ENCODE measurements at places on chromosomes 7 and 10.

- DNase-seq = no peak
These were observed 760.7 kb downstream of the LRMDA start for GRCh38 chr10:76192151-76192550.

- DNase-seq = no peak
These were observed 420 bp upstream of the MINPP1 start for GRCh38 chr10:87504307-87504639.

- DNase-seq = no peak
These were observed 70.4 kb downstream of the CUBN start for GRCh38 chr10:17059197-17059688.

DNA sequence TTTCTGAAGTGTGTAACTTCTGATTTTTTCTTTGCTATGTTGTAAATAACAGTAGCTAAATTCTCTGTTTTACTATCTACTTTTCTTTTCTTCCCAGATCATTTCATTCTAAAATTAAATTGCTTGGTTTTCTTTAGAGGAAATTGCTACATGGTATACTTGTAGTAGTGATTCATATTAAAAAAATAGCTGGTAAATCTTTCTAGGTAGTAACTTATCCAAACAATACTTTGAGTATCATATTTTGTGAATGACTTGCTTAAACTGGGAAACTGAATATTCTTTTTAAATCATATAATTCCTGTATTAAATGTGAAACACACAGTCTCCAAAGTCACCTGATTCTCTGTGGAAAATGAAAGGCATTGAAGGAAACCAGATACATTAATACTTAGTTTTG lies 85.5 kb downstream of the ZNRF2 start:
- DNase-seq = no peak

DNA sequence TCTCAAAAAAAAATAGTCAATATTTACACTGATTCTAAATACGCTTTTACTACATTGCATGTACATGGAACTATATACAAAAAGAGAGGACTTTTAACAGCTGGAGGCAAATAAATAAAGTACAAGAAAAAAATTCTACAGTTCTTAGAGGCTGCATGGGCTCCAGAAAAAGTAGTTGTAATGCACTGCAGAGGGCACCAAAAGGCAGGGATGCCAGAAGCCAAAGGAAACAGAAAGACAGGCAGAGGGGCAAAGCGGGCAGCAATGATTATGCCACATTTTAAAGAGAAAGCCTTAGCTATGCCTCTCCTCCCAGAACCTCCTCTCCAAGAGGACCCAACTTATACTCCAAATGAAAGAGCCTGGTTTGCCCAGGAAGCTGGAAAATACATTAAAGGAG lies 11.6 kb upstream of the ADCK2 start:
- DNase-seq = no peak

- no peak for DNase-seq
These were observed 7.8 kb upstream of the PDCD4 start for GRCh38 chr10:110863956-110864355.

GRCh38 chr7:47617131-47617530 lies 35.2 kb upstream of the TNS3 start:
- DNase-seq = no peak

DNA sequence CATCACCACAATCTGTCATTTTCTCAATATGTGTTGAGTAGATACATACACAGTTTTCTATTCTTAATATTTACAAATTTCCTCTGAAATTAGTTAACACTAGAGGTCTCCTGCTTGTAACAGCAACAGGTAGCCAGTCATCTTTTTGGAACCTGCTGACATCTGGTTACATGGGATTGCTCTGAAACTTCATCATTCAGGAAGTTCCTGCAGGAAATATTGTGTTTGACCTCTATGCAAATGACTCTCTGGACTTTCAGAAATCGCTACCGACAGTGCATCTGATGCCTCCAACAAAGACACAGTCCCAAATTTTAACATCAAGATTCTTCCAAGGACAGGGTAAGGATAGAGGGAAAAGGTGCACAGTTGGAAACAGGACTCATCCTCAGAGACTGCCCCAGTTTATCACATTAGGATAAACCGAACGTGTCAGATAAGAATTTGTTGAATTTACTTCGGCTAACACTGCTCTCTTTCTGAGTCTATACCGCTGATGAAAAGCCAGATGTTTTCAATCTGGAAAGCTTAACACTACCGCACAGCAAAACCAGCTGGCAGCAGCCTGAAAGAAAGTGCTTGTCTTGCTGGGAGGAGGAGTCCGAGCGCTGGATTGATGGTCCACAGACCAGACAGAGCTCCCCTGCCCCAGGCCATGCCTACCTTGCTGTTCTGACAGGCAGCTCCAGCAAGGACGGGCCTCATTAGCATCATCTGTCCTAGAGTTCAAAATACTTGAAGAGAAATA lies 633.4 kb downstream of the PARD3 start:
- no peak for DNase-seq

GRCh38 chr7:112252691-112253090 lies 46.2 kb downstream of the ZNF277 start:
- no peak for DNase-seq

DNA sequence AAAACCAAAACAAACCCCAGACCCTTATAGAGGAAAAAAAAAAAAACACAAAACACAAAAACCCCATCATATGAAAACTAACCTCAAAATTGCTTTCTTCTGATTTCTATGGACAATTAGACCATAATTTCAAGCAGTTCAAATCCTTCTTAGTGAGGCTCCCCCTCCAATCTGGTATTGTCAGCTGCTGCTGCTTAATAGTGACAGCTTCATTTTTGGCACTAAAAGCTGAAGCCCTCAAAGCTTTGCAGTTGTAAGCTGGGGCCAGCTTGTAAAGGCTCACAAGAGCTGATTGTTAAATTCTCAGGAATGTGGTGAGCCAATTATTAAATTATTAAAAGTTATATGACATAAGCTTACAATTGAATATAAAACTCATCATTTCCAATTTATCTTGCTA lies 21.9 kb downstream of the ATXN7L1 start:
- no peak for DNase-seq

- no peak for DNase-seq
These were observed 16.0 kb upstream of the PRSS1 start for GRCh38 chr7:142733271-142733670.

DNA sequence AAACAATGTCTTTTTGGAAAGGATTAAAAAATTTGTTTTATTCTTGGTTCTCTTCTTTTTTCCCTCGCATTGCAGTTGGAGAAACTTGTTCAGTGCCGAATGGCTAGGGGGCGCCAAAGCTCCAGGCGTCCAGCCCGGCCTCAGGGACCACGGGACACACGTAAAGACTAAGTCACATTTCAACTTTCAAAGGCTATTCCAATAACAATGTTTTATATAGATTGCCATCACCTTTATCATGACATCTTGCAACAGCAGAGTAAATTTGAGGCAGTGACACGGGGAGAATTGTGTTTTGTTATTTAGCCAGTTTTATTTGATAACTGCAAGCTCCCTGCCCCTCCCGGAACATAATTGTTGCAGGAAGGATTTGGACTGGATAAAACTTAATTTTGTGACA lies 2.2 kb upstream of the IGFBP3 start:
- no peak for DNase-seq

DNA sequence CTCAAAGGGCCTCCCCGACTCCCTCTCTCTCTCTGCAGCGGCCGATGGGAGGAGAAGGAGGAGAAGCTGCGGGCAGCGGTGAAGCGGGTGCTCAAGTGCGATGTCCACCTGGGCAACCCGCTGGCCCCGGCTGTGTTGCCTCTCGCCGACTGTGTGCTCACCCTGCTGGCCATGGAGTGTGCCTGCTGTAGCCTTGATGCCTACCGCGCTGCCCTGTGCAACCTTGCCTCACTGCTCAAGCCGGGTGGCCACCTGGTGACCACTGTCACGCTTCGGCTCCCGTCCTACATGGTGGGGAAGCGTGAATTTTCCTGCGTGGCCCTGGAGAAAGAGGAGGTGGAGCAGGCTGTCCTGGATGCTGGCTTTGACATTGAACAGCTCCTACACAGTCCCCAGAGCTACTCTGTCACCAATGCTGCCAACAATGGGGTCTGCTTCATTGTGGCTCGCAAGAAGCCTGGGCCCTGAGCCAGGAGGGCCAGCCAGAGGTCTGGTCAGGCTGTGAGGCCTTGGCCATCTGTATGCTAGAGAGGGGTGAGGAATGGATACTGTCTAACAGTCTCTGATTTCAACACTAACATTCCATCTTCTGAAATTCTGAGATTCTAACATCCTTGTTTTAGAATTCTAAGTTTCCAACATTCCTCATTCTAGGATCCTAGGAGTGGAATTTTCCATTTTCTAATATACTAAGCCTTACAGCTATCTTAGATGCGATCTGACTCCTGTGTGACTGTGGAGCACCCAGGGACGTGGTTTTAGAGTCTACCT lies 3.6 kb downstream of the INMT start:
- DNase-seq = no peak

DNA sequence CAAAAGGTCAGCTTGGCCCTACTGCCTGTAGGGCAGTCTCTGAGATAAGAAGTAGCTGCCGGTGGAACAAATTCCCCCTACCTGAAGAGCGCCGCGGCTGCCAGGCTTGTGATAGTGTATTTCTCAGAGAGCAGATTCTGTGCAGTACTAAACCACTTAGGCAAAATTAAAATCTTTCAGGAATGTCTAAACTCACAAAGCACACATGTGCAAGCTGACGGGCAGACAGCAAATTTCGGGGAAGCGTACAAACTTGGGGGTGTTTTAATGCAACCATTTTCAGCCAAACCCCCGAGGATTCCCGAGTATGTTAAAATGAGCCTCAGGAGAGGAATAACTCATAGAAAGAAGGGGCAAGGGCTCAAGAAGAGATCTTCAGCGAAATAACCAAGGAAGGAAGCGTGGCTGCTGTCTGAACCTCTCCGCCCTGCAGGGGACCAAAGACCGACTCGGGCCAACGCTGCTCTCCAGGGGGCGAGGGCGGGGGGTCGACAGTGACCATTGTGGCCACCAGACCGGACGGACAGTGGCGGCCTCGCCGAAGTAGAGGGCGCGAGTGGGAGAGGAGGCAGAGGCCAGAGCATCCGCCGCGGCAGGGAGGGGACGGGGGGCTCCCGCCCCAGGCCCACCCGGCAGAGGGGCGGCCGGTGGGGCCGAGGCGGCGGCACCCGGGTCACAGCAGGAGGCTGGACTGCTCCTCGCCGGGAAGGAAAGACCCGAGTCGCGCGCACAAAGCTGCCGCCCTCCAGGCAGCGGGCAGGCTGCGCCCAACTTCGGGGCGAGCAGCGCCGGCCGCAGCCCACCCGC lies 819 bp downstream of the HYCC1 start:
- DNase-seq = no peak

DNA sequence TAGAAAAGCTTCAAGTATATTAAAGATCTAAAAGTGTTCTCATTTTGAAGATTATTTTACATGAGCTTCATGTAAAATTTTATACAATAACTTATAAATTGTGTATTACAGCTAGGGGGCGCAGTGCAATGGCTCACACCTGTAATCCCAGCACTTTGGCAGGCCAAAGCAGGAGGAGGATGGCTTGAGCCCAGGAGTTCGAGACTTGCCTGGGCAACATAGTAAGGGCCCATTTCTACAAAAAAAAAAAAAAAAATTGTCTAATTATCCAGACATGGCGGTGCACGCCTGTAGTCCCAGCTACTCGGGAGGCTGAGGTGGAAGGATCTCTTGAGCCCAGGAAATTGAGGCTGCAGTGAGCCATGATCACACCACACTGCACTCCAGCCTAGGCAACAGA lies 16.6 kb downstream of the ACBD5 start:
- DNase-seq = peak; percentile 14
